ENCODE measurements at places on chromosomes 3 and 15. TPM values are rescaled to one million over a fixed set of nuclear protein-coding genes. Genes with fewer than 3 reads are reported as not detected.

The IL16 gene
- total RNA-seq: 4.3 TPM

The GRM2 gene
- total RNA-seq: 1.5 TPM

The BSN gene
- 6.9 TPM for total RNA-seq

The CYP19A1 gene
- total RNA-seq: 1.1 TPM

The MASP1 gene
- total RNA-seq: 19.9 TPM

The MEX3B gene
- total RNA-seq: 8.8 TPM

The LYZL4 gene
- not detected for total RNA-seq

The CHST2 gene
- 14.2 TPM for total RNA-seq

The SLC12A1 gene
- 1.9 TPM for total RNA-seq

The MEIS2 gene
- total RNA-seq: 40.1 TPM

The FAM81A gene
- 5.7 TPM for total RNA-seq

The GPR176 gene
- total RNA-seq: 28.3 TPM

The LXN gene
- 25.5 TPM for total RNA-seq

The CYP11A1 gene
- total RNA-seq: 1.9 TPM

The SLC28A1 gene
- 0.20 TPM for total RNA-seq

The SCN11A gene
- 44.3 TPM for total RNA-seq

The APH1B gene
- 25.6 TPM for total RNA-seq

The SHC4 gene
- total RNA-seq: 30.8 TPM

The TTC21A gene
- 5.3 TPM for total RNA-seq

The HDC gene
- total RNA-seq: 1.3 TPM

The CCR8 gene
- not detected for total RNA-seq

The SH2D7 gene
- total RNA-seq: not detected

The CAMKV gene
- 54.0 TPM for total RNA-seq

The VIPR1 gene
- total RNA-seq: 2.2 TPM

The APBA2 gene
- total RNA-seq: 46.2 TPM

The FRMD4B gene
- 66.7 TPM for total RNA-seq

The VWA5B2 gene
- 12.0 TPM for total RNA-seq

The ECT2 gene
- 22.6 TPM for total RNA-seq

The MINAR1 gene
- total RNA-seq: 15.3 TPM

The GOLGA8H gene
- total RNA-seq: 2.2 TPM

The GCNT3 gene
- total RNA-seq: 0.10 TPM

The ZPLD1 gene
- 0.11 TPM for total RNA-seq

The ARID3B gene
- total RNA-seq: 4.5 TPM

The DUOX1 gene
- total RNA-seq: 0.22 TPM

The GASK1A gene
- 40.1 TPM for total RNA-seq

The GABRA5 gene
- 7.9 TPM for total RNA-seq

The ITIH3 gene
- total RNA-seq: 2.0 TPM

The IMPG2 gene
- 3.1 TPM for total RNA-seq

The PP2D1 gene
- not detected for total RNA-seq

The GOLGB1 gene
- 53.9 TPM for total RNA-seq

The SLC51A gene
- total RNA-seq: 0.69 TPM

The VEPH1 gene
- 6.2 TPM for total RNA-seq
